OCI-LY7 (cell line): ENCODE measurements at places on chromosomes 2 and 18. TPM values are rescaled to one million over a fixed set of nuclear protein-coding genes. Genes with fewer than 3 reads are reported as not detected.

- no peak for DNase-seq
Observed at GRCh38 chr2:231928481-231928880, 2.3 kb upstream of the NPPC start.

DNA sequence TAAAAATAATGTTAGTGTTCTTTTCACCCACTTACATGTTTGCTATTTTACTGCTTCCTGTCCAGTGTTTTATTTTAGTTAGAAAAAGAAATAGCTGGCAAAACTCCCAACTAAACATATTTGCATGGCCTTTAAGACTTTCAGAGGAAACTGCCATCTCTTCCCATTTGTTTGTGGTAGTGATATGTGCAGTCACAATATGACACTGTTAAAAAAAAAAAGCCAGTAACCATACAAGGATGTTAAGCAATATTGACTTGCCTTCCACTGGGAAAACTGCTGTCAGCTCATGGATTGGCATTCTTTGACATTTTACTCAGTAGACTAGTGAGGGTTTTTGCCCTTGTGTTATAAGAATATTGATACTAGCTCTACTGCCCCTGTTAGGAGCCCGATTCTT lies 29.1 kb downstream of the XIRP2 start:
- no peak for DNase-seq

- no peak for DNase-seq
Observed at GRCh38 chr2:165840333-165840958, 46.4 kb upstream of the GALNT3 start.

GRCh38 chr2:23564615-23564960 lies 179.6 kb downstream of the KLHL29 start:
- no peak for DNase-seq

DNA sequence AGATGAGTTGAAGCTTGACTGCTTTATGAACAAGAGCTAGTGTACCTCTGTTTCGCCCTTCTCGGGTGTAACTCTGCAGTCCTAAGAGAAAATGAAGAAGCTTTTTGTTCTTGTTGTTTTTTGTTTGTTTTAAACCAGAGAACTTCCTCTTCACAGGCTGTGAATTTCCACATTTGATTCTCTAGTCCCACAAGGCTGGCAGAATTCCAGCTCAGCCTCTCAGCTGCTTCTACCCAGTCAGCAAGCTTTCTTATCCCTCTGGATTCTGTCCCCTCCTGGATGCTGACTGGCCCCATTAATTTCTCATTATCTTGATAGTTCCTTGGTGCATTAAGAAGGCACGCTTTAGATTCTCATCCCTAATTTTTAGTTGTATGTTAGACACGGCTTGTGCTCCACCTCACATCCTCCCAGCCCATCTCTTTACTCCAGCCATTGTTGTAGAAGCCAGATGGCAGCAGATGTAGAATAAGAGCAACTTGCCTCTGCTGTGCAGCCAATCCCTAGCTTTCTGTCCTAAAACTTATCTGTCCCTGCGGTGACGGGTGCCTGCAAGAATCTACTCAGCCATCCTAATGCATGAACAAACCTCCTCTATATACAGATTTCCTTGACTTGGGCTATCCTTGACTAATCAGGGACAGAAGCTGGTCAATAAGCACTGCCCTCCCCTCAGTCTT lies 12.3 kb upstream of the RESP18 start:
- no peak for DNase-seq

- DNase-seq: no peak
Observed at GRCh38 chr2:143121957-143122356, 7.3 kb upstream of the ARHGAP15 start.

DNA sequence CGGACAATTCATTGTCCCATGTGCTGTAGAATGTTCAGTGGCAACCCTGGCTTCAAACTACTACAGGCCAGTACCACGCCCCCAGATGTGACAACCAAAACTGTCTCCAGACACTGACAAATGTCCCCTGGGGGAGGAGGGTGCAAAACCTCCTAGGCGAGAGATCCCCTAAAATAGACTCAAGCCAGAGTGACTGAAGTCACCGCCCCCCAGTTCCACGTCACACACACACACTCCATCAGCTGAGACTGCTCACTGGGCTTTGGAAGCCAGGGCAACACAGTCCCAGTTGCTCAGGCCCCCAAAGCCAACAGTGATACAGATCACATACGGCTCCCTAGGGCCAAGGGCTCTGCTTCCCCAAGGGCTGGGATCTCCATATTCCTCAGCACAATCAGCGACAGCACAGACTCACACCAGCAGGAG lies 19.1 kb downstream of the HDAC4 start:
- DNase-seq: peak; percentile 16

DNA sequence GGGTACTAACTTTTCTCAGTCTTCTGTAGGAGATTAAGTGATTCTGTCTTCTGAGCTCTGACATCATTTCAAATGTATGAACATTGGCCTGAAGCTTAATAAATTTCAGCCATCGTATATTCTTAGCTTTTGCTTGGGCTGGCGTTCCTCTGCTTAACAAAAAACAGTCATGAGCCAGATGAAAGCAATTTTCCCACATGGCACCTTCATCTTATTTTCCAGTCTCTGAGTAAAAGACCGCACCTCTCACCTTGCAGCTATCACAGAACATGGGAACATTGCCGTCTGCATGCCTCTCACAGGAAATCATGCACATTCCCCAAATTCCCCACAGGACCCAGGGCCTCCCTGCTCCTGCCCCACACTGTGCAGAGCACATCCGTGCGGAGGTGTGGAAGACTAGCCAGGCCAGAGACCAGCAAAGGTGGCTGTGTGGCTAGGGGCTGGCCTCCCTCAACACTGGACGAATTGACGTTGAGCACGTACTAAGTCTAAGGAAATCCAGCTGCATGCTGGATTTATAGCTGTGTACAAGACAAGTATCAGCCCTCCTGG lies 531.8 kb upstream of the ID2 start:
- no peak for DNase-seq

DNA sequence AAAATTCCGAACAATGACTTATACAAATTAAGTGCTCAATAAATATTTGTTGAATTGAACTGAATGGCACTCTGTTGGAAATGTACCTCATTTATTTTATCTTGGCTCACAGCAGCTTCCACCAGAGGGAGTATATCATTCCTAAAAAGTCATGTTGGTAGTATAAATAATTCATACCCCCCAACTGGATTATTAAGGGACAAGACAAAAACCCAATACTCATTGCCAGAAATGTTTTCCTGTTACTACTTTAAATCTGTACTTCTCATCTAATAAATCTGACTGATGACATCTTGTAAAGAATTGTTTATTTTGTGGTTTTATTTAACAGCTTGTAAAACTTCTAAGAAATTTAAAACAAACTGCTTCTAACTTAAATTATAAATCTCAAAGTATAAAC lies 163.9 kb downstream of the CDH2 start:
- DNase-seq: no peak

- DNase-seq: no peak
Observed at GRCh38 chr2:145235312-145235711, 715.4 kb upstream of the ZEB2 start.

GRCh38 chr2:74406035-74406434 lies 15.4 kb downstream of the C2orf81 start:
- DNase-seq: no peak

DNA sequence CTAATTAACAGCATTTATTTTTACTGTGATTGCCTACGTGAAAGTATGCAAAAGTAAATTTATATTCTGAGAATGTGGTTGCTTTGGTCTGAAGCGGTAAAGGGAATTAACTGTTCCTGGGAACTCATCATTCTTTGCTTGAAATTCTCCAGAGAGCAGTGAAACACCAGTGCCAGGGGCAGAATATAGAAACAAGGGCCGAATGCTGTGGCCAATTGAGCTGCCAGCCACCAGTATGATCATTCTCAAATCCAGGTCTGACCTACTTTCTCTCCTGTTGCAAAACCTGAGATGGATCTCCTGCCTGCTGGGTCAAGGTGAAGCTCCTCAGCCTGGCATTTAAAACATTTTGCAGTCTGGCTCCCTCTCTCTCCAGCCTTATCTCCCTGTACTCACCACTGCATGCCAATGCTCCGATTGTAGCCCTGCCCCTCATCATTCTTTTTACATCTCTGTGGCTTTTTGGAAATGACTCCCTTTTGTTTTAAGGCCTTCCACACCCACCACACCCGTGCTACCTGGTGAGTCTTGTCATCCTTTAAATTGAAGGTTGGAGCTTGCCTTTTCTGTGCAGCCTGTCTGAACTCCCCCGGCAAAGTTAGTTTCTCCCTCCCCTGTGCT lies 94.5 kb upstream of the TMEM178A start:
- DNase-seq: no peak

DNA sequence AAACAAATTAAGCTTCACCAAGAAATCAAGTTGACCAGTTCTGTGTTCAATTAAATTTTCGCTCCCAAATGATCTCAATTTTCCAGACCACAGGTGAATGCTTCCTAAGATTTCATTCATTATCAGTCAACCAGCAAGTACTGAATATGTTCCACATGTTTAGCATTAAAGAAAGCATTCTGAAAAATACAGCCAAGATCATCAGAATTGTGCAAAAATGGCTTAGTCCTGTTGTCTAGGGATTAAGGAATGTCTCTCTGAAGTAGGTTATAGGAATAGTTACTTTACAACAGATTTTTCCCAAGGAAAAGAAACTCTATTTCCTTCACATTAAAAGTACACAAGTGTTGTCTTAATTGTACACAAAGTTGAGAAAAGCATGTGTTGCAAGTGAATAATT lies 69.2 kb downstream of the NRXN1 start:
- no peak for DNase-seq

DNA sequence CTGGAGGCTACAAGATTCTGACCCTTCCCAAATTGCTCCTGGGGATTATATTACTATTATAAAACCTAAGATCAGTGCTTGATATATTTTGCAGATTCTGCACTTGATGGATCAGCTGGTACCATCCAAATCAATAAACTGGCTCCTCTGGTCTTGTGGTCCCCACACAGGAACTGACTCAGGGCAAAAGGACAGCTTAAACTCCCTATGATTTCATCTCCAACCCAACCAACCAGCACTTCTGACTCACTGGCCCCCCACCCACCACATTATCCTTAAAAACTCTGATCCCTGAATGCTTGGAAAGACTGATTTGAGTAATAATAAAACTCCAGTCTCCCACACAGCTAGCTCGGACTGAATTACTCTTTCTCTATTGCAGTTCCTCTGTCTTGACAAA lies 82.1 kb downstream of the TMEM163 start:
- no peak for DNase-seq

The PLEKHH2 gene
- total RNA-seq: 1.1 and 2.6 TPM in 2 replicates

The PPIG gene
- total RNA-seq: 65.1 and 65.7 TPM in 2 replicates

The PROC gene
- 0.59 TPM in 1 of 2 replicates, not detected in the other for total RNA-seq

The SOX11 gene
- total RNA-seq: 13.0 and 14.8 TPM in 2 replicates

The KLHL29 gene
- 0.23 and 0.31 TPM in 2 replicates for total RNA-seq

The IL1B gene
- total RNA-seq: not detected in 2 replicates
